Hypothalamus (tissue), 51 donors: ENCODE measurements at places on chromosomes 16 and 17.

DNA sequence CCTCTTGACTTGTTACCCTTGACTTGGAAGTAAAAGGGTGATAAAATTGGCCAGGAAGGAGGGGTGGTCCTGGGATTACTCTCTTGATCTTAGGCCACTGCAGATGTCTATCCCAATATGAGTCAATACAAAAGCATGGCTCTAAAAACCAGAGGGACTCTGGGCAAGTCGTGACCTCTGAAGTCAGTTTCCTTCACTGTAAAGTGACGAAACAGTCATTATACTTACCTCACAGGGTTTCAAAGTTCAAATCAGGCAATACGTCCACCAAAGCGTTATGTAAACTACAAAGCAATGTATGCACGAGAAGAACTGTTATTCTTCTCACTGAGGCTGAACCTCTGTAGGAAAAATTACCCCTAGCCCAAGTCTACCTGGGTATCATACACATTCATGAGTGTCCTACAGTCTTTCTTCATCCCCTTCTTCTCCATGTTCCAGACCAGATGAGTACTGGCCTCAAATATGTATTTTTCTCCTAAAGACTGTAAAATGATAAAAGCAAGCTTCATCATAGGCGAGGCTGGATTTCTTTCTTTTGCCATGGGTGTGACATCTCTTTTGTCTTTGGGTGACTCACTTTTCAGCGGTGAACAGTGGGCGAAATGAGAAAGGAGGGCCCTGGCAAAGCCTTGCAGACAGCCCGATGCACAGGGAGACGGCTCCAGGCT is 34.5 kb upstream of the CLEC18B start:
- no peak for DNase-seq

DNA sequence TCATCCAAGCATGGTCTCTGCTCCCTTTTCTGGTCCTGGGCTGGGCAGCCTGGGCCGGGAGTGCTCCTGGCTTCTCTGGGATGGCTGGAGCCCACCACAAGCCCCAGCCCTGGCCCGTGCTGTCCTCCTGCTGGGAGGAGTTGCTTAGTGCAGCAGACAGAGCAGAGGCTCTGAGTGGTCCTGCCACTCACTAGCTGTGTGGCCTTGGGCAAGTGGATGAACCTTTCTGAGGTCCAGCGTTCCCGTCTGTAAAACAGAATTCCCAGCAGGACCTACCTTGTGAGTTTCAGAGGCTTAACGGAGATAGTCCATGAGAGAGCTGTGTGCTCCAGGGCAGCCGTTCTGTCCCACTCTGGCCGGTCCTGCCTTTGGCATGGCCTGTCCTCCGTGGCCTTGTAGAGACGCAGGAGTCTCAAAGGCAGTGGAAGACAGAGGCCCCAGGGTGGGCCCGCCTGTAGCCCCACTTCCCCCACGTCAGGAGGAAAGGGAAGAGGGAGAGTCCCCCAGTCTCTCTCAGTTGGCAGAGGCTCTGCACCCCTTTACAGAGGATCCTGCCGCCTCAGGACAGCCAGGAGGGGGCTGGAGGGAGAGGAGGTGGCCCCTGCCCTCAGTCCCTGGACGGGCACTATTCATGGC is 7.8 kb downstream of the MYO15B start:
- no peak for DNase-seq

DNA sequence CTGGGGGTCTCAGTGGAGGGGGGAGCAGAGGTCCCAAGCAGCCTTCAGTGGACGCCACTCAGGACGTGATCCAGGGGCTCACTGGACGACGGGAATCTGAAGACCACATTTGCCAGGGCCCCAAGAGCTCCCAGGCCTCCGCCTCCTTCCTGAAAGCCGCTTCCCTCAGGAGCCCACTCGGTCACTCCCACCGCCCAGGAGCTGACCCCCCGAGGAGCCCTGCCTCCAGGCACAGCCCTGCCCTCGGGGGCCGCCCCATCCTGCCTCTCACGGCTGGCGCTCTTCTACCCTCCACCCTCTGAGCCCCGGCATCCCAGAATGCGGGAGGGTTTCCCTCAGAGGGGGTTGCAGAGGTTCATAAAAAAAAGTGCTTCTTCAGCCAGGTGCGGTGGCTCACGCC is 24.2 kb downstream of the TIMM22 start:
- DNase-seq, result no peak

DNA sequence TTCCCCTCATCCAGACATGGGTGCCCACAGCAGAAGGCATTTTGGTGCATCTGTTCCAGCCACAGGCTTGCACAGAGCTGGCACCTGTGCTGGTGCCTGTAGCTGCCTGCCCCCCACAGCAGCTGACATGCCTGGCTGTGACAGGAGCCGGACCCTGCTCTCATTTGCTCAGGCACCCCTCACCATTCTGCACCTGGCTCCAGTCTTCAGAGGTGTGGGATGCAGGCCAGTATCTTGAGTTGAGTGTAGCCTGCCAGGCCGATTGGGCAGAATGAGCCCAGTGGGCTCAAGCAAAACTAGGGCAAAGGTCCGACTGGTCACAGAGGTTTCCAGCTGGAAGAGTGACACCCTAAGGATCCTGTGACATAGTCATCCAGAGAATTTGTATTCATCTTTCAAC is 887.7 kb downstream of the CDH11 start:
- no peak for DNase-seq

GRCh38 chr16:66740533-66740932 is 10.9 kb downstream of the DYNC1LI2 start:
- no peak for DNase-seq

- no peak for DNase-seq
Observed at GRCh38 chr17:37614391-37614790, 5.2 kb upstream of the SYNRG start.

DNA sequence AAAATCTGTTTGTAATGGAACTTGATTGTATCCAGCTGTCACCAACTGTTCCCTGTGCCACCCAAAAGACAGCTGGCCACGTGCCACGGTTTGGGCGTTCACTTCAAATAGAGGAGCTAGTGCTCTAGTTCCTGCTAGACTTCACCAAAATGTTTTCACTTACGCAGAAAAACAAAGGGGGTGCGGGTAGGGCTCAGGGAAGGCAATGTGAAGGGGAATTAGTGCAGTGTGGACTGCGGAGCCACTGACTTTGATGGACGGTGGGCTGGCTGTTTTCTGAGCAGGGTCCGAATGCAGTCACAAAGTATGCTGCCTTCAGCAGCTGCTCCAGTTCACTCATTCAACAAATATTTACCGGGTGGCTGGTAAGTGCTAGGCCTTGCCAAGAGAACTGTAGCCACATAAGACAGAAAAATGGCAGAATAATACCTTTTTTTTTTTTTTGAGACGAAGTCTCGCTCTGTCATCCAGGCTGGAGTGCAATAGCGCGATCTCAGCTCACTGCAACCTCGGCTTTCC is 7.6 kb upstream of the CYTH1 start:
- DNase-seq, result no peak

GRCh38 chr17:33803686-33804085 is 451.4 kb upstream of the CCL2 start:
- DNase-seq, result no peak

DNA sequence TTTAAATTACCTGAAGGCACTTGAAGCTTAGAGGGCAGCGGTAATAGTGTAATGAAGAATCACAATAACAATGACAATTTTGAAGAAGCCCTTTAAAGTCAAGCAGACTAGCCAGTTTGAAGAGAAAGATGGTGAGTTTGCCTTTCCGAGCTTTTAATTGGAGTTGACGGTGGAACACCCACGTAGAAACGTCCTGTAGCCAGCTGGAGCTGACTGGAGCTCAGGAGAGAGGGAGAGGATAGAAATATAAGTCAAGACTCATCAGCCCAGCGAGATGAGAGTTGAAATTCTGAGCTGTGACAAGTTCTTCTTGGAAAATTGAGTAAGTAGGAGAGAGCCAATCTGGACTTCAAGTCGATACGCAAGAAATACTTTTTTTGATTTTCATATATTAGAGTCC is 91.7 kb upstream of the CACNG3 start:
- DNase-seq, result no peak

GRCh38 chr17:81954131-81955057 is 6.6 kb downstream of the NOTUM start:
- no peak for DNase-seq

DNA sequence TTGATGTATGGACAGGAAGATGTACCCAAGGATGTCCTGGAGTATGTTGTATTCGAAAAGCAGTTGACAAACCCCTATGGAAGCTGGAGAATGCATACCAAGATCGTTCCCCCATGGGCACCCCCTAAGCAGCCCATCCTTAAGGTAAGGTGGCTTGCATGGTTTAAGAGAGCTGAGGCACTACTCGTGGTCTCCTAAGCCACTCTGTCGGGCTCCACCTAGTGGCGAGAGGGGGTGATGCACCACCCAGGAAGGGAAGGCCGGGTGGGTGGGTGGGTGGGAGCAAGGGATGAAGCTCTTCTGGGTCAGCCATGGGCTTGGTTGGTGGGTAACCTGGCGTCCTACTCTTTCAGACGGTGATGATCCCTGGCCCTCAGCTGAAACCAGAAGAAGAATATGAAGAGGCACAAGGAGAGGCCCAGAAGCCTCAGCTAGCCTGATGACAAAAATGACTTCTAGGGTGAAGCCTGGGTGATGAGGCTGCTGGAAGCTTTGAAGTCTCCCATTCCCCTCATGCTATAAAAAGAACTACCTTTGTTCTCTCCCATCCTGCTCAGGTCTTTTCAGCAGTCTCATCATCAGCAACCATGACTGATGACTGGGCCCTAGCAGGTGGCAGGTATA is 21.5 kb downstream of the GPR179 start:
- no peak for DNase-seq

GRCh38 chr17:69117855-69118784 is 23.6 kb downstream of the ABCA6 start:
- DNase-seq, result no peak

GRCh38 chr16:72128701-72129100 is 35.1 kb downstream of the DHX38 start:
- no peak for DNase-seq

- no peak for DNase-seq
Observed at GRCh38 chr17:57375040-57375769, 118.9 kb downstream of the MSI2 start.

DNA sequence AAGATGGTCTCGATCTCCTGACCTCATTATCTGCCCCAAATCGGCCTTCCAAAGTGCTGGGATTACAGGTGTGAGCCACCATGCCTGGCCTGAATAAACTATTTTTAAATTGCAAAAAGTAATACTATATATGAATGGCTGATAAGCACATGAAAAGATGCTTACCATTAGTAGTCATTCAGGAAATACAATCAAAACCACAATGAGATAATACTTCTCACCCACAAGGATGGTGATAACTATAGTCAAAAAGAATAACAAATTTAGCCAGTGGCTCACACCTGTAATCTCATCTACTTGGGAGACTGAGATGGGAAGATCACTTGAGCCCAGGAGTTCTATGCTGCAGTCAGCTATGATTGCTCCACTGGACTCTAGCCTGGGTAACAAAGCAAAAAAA is 2.4 kb upstream of the TACO1 start:
- DNase-seq, result no peak

DNA sequence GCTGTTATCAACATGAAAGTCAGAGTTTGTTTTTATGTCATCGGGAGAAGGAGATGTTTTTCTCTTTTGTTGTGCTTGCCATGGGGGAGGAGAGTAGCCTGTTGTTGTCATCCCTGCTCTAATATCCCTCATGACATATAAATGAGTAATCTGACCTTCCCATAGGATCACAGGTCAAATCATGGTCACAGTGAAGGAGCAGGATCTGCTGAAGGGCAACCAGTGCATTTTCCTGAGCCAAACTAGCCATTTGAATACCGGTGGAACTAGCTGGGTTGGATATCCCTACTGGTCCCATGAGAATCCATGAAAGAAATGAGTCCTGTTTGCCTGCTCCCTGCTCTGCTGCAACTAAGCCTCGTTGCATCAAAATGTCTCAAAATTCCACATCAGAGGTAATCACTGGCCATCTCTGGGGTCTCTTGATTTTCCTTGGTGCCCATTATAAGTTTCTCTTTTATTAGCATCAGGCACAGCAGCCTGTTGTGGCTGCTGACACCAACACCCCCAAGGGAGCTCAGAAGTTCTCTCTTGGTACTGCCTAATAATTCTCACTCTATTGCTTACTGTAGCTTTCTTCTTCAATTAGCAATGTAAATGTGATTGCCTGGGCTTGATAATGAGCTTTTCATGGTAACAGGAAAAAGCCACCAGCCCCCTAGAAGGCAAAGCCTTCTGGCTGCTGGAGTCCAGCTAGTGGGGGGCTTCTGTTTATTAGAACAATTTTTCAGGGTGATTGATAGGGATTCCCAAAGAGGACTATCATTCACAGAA is 211.4 kb upstream of the ERCC4 start:
- no peak for DNase-seq

- DNase-seq, result no peak
Observed at GRCh38 chr16:73408311-73408710, 360.4 kb upstream of the ZFHX3 start.

- DNase-seq, result no peak
Observed at GRCh38 chr17:15945527-15946191, 729 bp downstream of the ADORA2B start.

GRCh38 chr17:17819561-17819995 is 17.2 kb downstream of the SREBF1 start:
- peak; percentile 64 for DNase-seq

GRCh38 chr17:67150826-67151225 is 94.2 kb downstream of the HELZ start:
- DNase-seq, result no peak

DNA sequence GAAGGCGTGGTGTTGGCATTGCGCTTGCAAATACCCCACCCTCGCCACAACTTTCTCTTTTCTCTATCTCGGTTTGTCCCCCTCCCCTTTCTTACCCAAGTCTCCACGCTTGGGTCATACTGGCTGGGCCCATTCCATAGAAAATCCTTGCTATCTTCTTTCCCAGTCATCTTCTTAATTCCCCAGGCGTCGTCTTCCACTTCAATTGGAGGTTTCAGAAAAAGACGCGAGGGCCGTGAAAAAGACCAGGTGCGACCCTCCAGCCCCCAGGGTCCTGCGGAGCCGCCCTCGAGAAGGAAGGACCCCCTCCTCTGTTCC is 8.3 kb downstream of the IRX5 start:
- DNase-seq, result no peak

DNA sequence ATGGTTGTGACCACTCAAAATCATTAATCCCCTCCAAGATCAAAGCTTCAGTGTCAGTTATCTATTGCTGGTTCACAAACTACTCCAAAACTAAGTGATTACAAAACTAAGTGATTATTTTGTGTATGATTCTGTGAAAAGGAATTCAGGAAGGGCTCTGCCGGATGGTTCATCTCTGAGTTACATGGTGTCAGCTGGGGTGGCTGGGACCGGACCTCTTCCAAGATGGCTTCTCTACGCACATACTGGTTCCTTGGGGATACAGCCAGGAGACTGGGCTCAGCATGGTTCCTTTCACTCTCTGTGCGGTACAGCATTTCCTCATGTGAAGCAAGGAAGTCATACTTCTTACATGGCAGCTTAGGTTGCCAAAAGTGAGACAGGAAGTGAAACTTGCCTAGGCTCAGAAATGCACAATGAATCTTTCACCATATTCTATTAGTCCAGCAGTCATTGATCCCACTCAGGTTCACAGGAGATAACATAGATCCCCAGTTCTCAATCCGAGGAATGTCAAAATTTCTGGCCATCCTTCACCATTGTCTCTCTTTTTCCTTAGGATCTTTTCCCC is 97.9 kb upstream of the IRX6 start:
- no peak for DNase-seq

- no peak for DNase-seq
Observed at GRCh38 chr17:35953720-35954119, 10.2 kb upstream of the LYZL6 start.

GRCh38 chr16:56870276-56870888 is 5.4 kb downstream of the SLC12A3 start:
- DNase-seq, result no peak
